ENCODE measurements at places on chromosomes 13 and 19. TPM values are rescaled to one million over a fixed set of nuclear protein-coding genes. Genes with fewer than 3 reads are reported as not detected.
A peak's percentile ranks its signal among the peaks of the same experiment; 100 is the strongest.

GRCh38 chr19:13026462-13027370, 31.4 kb downstream of the NFIX start:
- H3K4me1 ChIP-seq: peaks cover 80% of the 10 kb centered on the region
- H3K36me3 ChIP-seq: peaks cover 20% of the 10 kb centered on the region
- peak overlapping the region; percentile 53 for H3K4me3 ChIP-seq
- peak overlapping the region; percentile 96 for H3K27ac ChIP-seq
- DNase-seq: no peak
- H3K27me3 ChIP-seq: peaks cover 43% of the 10 kb centered on the region

- no peak overlapping the region for H3K4me3 ChIP-seq
- no peak for DNase-seq
- H3K27me3 ChIP-seq: no peaks in the 10 kb centered on the region
- peaks cover 4% of the 10 kb centered on the region for H3K4me1 ChIP-seq
Observed at GRCh38 chr13:36421447-36421846, 10.8 kb upstream of the CCNA1 start.

The NLRP7 gene
- total RNA-seq: not detected

The ZNF506 gene
- total RNA-seq: 46.0 TPM

- H3K4me3 ChIP-seq: no peak overlapping the region
- no peaks in the 10 kb centered on the region for H3K36me3 ChIP-seq
- no peak for DNase-seq
- H3K27ac ChIP-seq: no peak overlapping the region
- H3K4me1 ChIP-seq: peaks cover 16% of the 10 kb centered on the region
- no peaks in the 10 kb centered on the region for H3K27me3 ChIP-seq
Observed at GRCh38 chr19:14349426-14349825, 31.8 kb upstream of the ADGRE5 start.

The LIPE gene
- total RNA-seq: 6.7 TPM

The SLC25A41 gene
- total RNA-seq: 0.99 TPM

DNA sequence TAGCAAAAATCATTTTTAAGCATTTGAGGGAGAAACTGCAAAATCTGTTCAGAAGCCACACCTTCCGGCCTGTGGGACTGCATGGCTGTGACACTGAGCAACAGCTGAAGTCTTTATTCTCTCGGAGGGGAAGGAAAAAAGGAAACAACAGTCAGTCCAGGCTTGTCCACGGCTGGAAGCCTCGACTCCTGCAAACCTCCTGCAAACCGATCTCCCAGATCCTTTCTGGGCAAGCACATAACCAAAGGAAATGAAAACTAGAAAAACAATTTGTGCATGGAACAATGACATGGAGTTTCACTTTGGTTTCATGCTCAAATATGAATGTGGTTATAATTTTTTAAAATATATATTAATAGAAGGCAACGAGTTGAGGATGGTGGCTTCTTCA, 1.0 kb downstream of the COL4A1 start:
- DNase-seq: peak; percentile 40
- peaks cover 40% of the 10 kb centered on the region for H3K27me3 ChIP-seq
- H3K36me3 ChIP-seq: no peaks in the 10 kb centered on the region
- H3K27ac ChIP-seq: peak overlapping the region; percentile 83

GRCh38 chr13:35697186-35697730, 220.8 kb upstream of the MAB21L1 start:
- H3K36me3 ChIP-seq: no peaks in the 10 kb centered on the region
- no peak for DNase-seq
- no peak overlapping the region for H3K4me3 ChIP-seq
- peaks cover 6% of the 10 kb centered on the region for H3K4me1 ChIP-seq
- no peaks in the 10 kb centered on the region for H3K27me3 ChIP-seq

DNA sequence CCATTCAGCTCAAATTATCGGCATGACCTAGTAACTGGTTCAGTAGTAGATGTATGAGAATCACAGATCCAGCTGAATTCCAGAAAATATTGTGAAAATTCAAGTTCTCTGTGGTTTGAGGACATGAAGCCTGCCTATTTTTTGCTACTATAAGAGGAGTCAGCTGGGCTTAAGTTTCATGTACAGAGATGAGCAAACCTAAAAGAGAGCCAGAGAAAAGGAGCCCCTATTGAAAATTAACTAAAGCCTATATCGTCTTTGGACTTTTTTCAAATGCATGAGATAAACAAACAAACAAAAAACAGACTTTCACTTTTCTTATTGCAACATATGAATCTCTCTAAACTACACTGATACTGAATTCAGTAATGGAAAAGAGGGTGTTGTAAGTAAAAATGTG, 106.8 kb upstream of the SPRY2 start:
- no peak overlapping the region for H3K27ac ChIP-seq
- H3K4me3 ChIP-seq: no peak overlapping the region
- H3K36me3 ChIP-seq: no peaks in the 10 kb centered on the region
- H3K4me1 ChIP-seq: no peaks in the 10 kb centered on the region
- H3K27me3 ChIP-seq: no peaks in the 10 kb centered on the region

DNA sequence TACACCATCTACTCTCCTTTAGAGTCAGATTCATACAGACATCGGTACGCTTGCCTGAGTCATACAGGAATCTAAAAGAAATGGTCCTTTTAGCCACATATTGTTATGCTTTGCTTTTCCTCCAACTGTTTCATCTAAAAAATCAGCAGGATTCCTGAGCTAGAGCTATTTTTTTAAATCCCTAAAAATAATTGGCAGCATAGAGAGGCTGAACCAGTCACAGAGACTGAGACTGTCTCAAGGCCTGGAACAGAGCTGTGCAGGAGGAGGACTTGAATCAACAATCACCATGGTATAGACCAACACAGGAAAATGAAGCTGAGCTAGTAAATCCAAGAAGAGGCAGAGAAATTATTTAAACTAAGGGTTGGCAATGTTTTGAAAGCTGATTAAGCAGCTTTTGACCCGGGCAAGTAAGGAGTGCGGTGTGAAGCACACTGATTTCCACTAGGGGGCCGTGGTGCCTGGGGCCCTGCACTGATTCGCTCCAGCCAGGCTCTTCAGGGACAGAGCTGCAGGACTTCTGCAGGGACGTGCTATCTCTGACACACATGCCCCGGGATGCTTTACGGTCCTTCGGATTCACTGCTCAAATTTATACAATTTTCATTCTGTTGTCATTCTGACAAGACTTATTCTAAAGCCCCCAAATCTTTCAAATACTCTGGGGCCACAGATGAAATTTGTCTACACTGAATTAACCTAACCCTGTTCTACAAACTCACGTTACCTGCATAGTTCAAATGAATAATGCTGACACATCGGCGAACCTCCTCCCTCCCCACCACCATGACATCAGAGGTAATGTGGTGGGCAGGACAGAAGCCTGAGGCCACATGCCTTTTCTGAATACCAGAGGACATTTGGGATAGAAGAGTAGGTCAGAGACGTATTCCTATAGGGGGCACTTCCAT, 87.6 kb upstream of the SLC15A1 start:
- no peak for DNase-seq
- peaks cover 3% of the 10 kb centered on the region for H3K36me3 ChIP-seq
- H3K4me3 ChIP-seq: no peak overlapping the region
- H3K27ac ChIP-seq: no peak overlapping the region
- H3K27me3 ChIP-seq: no peaks in the 10 kb centered on the region
- peaks cover 4% of the 10 kb centered on the region for H3K4me1 ChIP-seq

- no peaks in the 10 kb centered on the region for H3K36me3 ChIP-seq
- H3K4me1 ChIP-seq: no peaks in the 10 kb centered on the region
- H3K27me3 ChIP-seq: no peaks in the 10 kb centered on the region
- H3K27ac ChIP-seq: no peak overlapping the region
- no peak overlapping the region for H3K4me3 ChIP-seq
Observed at GRCh38 chr13:39835253-39835652, 179.8 kb downstream of the COG6 start.

DNA sequence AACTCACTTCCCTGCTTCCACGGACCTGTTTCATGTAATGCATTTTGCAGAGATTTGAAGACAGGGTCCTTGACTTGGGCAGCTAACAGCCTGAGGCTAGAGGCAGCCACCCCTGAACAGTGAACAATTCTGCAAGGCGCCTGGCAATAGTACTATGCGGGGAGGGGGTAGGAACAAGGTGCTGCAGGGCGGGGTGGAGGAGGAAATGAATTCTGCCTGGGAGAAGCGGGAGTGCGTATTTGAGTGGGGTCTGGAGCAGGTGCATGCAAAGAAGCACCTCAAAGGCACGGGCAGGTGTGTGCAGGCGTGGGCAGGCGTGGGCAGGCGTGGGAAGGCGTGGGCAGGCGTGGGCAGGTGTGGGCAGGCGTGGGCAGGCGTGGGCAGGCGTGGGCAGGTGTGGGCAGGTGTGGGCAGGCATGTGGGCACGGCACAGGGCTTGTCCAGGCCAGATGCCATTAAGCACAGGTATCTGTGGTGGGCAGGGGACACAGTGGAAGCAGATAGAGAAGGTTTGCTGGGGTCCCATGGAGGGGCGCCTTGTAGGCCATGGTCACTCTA, 130.4 kb upstream of the GJB6 start:
- no peak for DNase-seq
- H3K27me3 ChIP-seq: no peaks in the 10 kb centered on the region
- H3K4me3 ChIP-seq: no peak overlapping the region
- no peaks in the 10 kb centered on the region for H3K36me3 ChIP-seq

DNA sequence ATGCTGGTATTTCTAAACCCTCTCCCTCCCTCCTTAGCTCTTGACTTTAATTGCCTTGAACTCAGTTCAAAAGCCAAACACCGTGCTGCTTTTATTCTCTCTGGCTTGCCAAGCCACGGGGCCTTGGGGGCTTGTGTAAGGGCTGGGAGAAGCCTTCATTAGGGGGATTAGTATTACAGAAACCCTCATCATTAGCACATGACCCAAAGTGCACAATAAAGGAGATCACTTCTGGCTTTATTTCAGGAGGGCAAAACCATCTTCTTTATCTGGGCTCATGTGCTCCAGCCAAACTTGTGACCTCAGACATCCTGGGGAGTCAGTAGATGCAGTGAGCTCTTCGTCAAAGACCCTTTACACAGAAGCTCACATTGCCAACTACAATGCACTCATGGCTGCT, at the start of gene DCT:
Gene DCT (minus strand): TSS at position 67 of the 400 bp plus-strand sequence. CDS start 427 bp downstream, outside the sequence.
- no peaks in the 10 kb centered on the region for H3K36me3 ChIP-seq
- no peak for DNase-seq
- H3K4me1 ChIP-seq: peaks cover 9% of the 10 kb centered on the region
- H3K4me3 ChIP-seq: no peak within 1 kb of the TSS
- no peak within 1 kb of the TSS for H3K27ac ChIP-seq

The S1PR4 gene
- 2.6 TPM for total RNA-seq

The DMKN gene
- total RNA-seq: 10.4 TPM

DNA sequence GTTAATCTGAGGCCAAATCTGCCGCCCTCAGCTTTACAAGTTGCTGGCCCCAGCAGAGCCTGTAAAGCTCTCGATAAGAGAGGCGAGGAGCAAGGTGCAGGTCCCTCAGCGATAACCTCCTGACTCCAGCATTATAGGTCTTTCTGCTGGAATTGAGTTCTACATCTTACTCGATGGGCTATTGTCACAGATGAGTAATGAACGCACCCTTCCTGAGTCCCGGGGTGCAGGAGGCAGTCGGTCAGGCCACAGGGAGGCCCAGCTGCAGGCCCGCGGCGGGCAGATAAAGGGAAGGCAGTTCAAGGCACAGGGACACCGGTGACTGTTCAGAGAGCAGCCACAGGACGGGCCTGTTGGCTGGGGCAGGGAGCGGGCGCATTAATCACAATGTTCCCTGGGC, 157.6 kb upstream of the OBI1 start:
- no peak overlapping the region for H3K4me3 ChIP-seq
- no peaks in the 10 kb centered on the region for H3K36me3 ChIP-seq
- no peaks in the 10 kb centered on the region for H3K27me3 ChIP-seq
- peaks cover 4% of the 10 kb centered on the region for H3K4me1 ChIP-seq
- DNase-seq: no peak
- no peak overlapping the region for H3K27ac ChIP-seq

DNA sequence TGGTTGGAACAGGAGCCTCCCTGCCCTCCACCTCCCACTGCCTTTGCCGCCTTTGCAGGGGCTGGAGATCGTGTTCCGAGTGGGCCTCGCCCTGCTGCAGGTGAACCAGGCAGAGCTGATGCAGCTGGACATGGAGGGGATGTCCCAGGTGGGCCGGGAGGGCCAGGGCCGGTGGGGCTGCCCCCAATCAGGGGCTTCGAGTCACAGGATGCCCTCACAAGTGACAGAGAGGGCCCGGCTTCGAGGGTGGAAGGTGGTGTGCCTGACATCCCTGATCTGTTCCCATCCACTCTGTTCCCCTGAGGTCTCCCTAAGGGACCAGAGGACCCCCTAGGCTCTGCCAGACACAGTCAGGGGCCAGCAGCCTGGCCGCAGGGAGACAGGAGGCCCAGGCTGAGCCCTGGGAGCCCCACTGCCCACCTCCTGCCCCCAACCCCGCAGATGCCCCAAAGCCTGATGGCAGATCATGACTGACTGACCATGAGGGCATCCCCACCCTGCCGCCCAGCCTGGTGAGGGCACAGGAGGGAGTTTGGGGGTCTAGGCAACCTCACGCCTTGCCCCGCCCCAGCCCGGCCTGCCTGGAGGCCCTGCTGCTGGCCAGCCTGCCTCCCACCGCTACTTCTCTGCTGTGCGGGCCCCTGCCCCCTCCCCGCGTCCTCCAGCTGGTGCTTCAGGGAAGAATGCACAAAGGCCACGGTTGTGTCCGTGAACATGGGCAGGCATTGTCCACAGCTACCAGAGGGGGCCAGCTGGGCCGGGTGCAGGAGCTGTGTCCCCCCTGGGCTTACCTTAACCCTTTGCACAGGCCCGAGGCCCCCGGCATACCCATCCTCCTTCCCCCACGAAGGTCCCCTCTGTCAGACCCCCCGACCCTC, 21.8 kb downstream of the EVI5L start:
- peaks cover 47% of the 10 kb centered on the region for H3K4me1 ChIP-seq
- peaks cover 79% of the 10 kb centered on the region for H3K36me3 ChIP-seq
- no peak for DNase-seq
- peak overlapping the region; percentile 73 for H3K27ac ChIP-seq

DNA sequence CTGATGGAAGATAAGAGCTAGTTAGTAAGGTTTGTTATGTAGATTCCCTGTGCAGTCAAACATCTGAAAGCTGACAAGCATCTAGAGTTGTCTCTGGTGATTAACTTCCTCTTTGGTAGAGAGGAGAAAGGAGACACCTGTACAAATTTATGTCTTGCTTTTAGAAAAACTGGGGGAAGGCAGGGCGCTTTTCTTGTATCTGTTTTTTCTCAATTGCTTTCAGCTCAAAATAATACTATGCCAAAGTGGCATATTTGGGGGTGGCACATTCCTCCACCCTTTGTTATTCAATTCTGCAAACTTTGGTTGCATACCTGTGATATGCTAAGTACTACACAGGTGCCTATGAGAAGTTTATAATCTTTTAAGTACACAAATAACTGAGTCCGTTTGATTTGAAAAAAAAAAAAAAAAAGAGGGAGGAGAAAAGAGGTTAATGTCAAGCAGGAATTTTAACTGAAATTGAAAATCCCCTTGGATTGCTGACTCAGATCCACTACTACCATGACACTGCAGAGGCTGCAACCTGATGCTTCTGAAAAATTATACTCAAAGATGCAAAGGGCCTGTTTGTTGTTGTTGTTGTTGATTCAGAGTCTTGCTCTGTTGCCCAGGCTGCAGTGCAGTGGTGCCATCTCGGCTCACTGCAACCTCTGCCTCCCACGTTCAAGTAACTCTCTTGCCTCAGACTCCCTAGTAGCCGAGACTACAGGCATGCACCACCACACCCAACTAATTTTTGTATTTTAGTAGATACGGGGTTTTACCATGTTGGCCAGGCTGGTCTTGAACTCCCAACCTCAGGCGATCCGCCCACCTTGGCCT, 164.8 kb upstream of the NBEA start:
- H3K27ac ChIP-seq: no peak overlapping the region
- H3K4me3 ChIP-seq: no peak overlapping the region
- no peaks in the 10 kb centered on the region for H3K36me3 ChIP-seq
- H3K27me3 ChIP-seq: no peaks in the 10 kb centered on the region
- no peak for DNase-seq

- no peaks in the 10 kb centered on the region for H3K27me3 ChIP-seq
- no peak overlapping the region for H3K4me3 ChIP-seq
- H3K27ac ChIP-seq: no peak overlapping the region
- DNase-seq: no peak
Observed at GRCh38 chr13:101127741-101128353, 288.5 kb downstream of the NALCN start.
